ENCODE measurements at places on chromosomes 16 and 17.

DNA sequence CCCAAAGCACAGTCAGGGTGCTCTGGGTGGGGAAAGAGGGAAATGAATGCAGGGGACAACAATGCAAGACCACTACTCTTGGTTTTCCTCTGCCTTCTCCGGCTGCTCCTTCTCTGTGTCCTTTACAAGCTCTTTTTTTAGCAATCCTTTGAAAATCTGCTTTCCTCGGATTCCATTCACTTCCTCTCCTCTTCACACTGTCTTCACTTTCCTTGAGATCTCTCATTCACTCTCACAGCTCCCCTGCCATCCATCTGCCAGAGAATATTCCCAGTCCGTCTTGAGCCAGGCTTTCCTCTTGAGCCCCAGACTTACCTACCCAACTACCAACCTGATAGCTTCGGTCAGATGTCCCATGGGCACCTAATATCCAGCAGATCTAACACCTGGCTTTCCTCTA is 11.0 kb upstream of the SPOP start:
- DNase-seq = no peak

GRCh38 chr16:85689285-85689949 is 663 bp upstream of the GINS2 start:
- no peak for DNase-seq

- DNase-seq = no peak
Observed at GRCh38 chr16:35452471-35452870, 1993.1 kb downstream of the TP53TG3F start.

DNA sequence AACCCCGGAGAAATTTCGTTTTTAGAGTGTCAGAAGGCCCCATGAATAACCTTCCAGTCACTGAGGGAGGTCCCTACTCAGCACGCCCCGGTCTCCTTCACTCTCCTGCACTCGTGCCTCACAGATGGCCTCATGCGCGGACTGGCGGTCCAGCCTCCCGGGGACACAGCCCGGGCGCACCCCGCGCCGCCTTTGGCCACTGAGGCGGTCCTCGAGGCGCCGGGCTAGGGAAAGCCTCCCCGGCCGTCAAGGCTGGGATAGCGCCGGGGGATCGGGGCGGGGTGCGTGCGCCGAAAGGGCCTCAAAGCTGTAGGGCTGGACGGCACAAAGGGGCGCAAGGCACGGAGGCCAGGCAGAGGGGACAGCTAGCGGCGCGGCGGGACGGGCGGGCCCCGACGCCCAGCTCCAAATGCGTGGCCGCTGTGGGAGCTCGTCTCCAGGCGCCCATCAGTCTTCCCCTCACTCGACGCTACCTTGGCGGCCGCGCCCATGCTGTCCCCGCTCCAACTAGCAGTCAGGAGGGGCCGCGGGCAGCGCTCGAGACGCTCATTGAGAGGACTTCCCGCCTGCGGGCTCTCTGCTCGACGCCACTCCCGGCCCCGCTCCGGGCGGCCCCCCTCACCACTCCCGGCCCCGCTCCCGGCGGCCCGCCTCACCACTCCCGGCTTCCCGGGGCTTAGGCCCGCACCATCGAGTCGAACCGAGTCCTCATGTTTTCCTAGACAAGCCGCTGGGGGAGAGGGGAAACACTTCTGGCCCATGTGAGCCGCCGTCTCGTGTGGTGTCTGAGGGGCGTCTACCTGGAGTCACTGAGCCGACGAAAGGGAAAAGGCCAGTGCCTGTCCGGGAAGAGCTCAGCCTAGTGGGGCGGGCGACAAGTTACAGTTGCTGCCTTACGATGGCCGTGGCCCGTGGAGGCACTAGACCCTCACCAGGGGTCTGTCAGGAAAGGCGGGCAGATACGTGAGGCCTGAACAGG is at the start of gene USP6:
USP6 (plus strand) TSS at position 360 of the 979 bp plus-strand sequence. CDS start 14,336 bp downstream, outside the sequence.
- no peak for DNase-seq

DNA sequence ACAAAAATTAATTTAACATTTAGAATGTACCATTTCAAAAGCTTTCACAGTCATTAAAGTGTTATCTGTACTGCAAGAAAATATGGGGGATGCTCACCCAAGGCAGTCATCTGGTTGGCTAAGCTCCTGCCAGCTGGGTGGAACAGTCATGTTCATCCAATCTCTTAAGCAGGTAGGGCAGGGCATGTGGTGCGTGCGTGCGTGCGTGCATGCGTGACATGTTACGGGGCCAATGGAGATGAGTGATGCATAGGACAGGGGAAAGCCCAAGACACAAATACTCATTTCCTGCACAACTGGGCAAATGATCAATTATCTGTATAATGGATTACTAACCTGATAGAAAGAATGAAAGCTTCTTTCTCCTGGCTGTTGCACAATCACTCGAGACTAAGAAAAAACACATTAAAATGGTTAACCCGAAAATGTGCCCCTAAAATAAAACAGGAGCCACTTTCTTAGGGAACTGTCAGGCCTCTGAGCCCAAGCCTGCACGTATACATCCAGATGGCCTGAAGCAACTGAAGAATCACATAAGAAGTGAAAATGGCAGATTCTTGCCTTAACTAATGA is 104.4 kb downstream of the MYO1D start:
- no peak for DNase-seq

DNA sequence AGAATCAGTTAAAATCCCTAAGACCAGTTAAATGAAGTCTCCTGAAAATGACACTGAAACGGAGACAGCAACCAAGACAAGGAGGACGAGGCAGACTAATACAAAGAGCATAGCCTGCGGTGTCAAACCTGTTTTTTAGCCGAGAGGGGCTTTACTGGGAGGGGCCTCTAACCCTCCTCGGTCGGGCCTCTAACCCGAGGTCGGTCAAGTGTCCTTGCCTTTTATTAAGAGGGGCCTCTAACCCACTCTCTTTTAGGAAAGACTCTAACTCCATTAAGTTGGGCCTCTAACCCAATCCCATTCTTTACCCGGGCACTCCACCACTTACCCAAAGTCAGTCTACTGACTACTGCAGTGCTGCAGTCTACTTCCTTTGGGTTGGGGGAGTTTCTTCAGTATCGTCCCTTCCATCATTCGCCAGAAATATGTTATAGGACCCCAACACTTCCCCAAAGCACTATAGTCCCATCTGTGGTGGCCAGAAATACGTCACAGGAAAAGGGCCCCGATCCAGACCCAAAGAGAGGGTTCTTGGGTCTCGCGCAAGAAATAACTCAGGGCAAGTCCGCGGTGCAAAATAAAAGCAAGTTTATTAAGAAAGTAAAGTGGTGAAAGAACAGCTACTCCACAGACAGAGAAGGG is 39.2 kb upstream of the ARL4D start:
- no peak for DNase-seq

DNA sequence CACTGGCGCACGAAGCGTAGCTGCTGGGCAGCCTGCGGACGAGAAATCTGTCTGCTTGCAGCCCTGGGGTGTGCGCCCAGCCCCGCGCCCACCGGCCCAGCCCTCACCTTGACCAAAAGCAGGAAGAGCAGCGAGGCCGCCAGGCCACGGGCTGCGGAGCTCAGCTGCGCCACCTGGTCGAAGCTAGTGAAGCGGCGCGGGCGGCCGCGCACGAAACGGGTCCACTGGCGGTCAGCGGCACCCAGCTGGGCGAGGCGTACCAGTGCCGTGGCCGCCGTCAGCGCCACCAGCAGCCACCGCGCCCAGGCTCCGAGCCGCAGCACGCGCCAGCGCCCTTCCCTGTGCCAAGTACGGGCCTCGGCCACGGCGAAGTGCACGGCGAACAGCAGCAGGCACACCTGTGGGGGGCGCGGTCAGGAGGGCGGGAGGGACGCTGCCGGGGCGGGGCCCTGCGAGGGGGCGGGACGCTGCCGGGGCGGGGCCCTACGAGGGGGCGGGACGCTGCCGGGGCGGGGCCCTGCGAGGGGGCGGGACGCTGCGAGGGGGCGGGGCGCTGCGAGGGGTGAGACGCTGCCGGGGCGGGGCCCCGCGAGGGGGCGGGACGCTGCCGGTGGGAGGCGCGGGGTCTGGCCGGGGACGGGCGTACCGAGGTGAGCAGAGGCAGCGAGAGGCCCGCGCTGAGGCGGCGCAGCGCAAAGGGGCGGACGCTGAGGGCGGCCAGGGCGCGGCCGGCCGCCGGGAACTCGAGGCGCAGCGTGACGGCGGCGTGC is 43.2 kb downstream of the TSC2 start:
- DNase-seq = peak; percentile 16

DNA sequence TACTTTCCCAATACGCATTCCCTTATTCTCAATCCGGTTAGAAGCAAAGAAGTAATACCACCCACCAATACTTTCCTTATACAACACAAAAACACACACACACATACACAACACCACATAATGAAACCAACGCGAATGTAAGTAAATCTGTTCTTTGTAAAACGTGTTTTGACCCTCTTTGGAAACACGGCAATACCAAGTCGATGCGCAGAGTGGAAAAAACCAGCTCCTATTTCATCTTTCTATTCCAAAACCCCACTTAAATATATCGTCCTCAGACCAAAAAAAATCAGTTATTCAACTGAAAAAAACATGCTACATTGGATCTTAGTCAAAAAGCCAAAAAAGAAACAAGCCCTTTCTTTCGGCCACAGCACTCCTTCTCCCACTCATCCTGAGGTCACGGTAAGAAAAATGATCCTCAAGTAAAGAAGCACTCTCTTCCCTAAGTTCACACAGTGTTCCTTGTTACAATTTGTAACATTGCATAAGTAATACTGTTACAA is 31.0 kb upstream of the ARL4D start:
- DNase-seq = peak; percentile 87

DNA sequence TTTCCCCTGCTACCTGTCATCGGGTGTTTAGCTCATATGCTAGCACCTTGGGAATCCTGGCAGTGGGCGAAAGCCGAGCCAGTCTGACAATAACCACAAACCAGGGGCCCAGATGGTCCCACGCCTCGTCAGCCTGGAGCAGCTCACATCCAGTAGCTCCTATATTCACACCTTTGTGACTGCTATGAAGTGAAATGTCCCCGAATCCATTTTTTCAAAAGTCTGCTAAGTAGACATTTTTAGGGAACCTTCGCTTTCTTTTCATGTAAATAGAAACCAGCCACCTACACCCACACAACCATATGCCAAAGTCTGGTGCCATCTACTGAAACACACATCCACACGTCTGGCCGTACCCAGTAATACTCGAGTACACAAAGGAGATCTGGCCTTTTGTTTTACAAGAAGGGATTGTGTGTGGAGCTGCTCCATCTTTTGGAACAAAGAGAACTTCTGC is 176.8 kb downstream of the SLC39A11 start:
- no peak for DNase-seq

DNA sequence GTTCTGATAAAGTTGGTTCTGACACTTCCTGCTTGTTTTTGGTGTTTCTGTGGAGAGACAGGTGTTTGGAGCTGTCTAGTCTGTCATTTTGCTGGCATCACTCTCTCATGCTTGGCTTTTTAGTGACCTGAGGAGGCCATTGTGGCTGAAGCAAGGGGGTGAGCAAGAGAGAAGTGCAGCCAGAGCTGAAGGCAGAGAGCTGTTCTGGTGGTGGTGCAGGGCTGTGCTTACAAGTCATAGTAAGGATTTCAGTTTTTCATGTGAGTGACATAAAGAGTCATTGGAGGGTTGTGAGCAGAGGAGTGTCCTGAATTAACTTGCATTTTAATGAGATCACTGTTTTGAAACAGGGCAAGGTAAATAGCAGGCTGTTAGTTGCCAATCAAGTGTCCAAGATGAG is 97.5 kb downstream of the CHD9 start:
- DNase-seq = no peak

DNA sequence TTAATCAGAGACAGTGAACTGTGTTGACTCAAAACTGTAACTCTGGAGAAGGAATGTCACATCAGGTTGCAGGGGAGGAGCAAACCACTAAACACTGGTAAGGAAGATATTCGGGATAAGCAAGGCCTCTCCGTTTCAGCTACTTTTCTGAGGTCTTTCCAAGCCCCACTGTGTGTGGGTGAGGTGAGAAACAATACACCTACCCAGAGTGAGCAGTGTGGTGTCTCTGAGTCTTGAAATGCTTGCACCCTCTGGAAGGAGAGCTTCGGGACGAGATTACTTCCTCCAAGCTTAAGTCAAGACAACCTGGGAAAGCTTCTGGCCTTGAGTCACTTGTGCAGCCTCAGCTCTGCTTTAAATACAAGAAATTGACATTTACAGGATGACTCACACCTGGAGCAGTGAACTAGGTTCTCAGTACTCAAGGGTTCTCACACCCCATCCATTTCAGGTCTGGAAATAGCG is 2.5 kb upstream of the MAP3K14 start:
- DNase-seq = no peak

DNA sequence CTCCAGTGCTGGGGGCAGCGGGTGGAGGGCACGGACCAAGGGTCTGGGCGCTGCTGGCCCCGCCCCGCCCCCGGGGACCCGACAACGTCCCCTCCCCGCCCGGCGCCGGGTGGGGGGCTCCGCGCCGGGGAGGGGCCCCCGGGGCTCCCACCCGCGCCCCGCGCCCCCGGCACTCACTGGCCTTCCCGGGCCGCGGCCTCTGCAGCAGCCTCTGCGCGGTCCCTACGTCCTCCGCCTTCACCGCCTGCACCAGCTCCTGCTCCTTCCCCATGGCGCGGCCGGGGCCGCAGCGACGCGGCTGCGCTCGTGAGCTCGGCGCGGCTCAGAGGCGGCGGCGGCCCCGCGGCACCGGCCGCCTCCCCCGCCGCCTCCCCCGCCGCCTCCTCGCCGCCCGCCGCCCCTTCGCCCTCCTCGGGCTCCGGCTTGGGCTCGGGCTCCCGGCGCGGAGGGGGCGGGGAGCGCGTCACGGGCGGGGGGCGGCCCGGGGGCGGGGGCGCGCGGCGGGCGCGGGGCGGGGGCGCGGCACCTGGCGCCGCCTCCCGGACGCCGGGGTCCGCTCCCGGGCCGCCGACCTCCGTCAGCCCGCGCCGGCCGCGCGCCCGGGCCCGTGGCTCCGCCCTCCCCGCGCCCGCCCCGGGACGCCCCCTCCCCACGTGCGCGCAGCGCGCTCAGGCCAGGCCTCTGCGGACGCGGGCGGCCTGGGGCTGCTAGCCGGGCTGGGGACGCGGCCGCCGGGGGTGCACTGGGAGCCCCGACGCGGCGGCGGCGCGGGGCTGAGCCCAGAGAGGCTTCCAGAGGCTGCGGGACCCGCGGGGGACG is at the start of gene CASKIN1:
CASKIN1 (minus strand) TSS at position 444 of the 819 bp plus-strand sequence; CDS start at position 271, 173 bp downstream.
- no peak for DNase-seq

- no peak for DNase-seq
Observed at GRCh38 chr17:82108496-82108945, 10.5 kb upstream of the FASN start.

- no peak for DNase-seq
Observed at GRCh38 chr17:11264183-11264871, 23.3 kb downstream of the SHISA6 start.

GRCh38 chr17:1861391-1862010 is 31.7 kb downstream of the RPA1 start:
- DNase-seq = no peak

DNA sequence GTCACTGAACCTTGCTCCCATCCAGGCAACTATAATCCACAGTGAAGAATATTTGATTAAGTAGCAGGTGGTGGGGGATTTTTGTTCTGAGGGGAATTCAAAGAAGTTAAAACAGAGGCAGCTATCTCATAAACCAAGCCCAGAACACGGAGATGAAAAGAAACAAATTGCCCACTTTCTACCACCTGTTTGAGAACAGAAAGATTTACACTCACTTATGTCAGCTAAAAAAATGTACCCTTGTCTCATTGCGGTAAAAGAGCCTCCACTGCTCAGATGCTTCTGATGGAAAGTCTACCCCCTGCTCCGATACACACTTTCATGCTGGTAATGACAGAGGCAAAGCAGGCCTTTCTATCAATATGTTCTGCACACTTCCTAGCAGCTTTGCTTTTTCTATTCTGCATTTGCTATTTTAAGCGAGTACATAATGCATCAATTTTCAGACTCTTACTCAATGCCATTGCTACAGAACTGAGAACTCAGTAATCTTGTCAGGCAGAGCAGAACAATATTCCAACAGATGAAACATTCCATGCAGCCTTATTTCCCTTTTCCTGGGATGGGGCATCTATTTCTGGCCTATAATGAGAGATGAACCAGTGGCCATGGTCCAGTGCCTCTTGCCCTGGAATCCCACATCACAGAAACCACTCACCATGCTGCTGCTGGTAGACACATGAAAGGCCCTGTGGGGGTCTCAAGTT is 29.0 kb downstream of the CDK5R1 start:
- no peak for DNase-seq
